ENCODE measurements at places on chromosomes 1 and 21. TPM values are rescaled to one million over a fixed set of nuclear protein-coding genes. Genes with fewer than 3 reads are reported as not detected.

Gene GBP2
- 29.8 TPM for total RNA-seq

Gene LCE3E
- total RNA-seq, result not detected

Gene ADCY10
- under 0.01 TPM for total RNA-seq

Gene OR2M4
- not detected for total RNA-seq

Gene HSD3B2
- total RNA-seq, result not detected

Gene SPRR2A
- total RNA-seq, result not detected

Gene OR2L13
- not detected for total RNA-seq

Gene NMNAT2
- 0.47 TPM for total RNA-seq

Gene ATP1A4
- total RNA-seq, result not detected

Gene ANKRD65
- 0.09 TPM for total RNA-seq

Gene MSH4
- 0.18 TPM for total RNA-seq

All from endothelial cell of coronary artery (primary cell).